ENCODE measurements at places on chromosomes 16 and 17.

DNA sequence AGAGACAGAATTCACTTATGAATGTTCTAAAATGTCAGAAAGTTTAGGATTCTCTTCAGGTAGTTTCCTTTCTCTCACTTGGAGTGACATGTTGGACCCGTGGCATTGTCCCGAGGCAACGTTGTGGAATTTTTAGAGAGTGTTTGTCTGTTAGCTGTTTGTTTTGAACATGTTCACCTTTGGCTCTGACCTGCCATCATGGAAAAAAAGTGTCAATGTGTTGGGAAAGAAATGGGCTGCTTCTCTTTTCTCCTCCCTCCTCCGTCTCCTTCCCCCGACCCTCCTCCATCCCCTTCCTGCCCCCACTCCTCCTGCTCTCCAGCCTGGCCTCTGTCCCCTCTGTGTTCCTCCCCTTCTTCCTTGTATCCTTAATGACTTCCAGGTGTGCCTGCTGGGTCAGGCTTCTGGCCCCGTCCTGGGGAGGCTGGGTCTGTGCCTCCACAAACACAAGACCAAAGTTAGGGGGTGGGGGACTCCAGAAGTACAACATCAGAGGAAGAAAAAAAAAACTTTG lies 463.1 kb downstream of the MAF start:
- no peak for DNase-seq

- no peak for DNase-seq
Measured at GRCh38 chr17:78433013-78433727, 54.7 kb downstream of the PGS1 start.

DNA sequence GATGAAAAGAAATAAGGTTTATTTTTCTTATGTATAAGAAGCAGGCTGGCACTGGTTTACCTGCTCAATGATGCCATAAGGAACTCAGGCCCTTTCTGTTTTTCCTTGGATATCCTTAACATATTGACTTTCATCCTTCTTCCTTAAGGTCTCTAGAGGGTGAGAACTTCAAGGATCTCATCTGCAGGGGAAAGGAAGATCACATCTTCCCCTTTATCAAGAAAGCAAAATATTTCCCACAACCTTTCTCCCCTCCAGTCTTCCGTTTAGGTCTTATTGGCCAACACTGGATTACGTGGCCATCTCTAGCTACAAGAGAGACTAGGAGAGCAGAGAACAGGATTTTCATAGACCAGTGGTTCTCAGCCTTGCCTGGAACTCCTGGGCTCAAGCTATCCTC lies 4.2 kb upstream of the TBX4 start:
- no peak for DNase-seq

GRCh38 chr16:86175816-86176215 lies 276.9 kb downstream of the IRF8 start:
- no peak for DNase-seq

DNA sequence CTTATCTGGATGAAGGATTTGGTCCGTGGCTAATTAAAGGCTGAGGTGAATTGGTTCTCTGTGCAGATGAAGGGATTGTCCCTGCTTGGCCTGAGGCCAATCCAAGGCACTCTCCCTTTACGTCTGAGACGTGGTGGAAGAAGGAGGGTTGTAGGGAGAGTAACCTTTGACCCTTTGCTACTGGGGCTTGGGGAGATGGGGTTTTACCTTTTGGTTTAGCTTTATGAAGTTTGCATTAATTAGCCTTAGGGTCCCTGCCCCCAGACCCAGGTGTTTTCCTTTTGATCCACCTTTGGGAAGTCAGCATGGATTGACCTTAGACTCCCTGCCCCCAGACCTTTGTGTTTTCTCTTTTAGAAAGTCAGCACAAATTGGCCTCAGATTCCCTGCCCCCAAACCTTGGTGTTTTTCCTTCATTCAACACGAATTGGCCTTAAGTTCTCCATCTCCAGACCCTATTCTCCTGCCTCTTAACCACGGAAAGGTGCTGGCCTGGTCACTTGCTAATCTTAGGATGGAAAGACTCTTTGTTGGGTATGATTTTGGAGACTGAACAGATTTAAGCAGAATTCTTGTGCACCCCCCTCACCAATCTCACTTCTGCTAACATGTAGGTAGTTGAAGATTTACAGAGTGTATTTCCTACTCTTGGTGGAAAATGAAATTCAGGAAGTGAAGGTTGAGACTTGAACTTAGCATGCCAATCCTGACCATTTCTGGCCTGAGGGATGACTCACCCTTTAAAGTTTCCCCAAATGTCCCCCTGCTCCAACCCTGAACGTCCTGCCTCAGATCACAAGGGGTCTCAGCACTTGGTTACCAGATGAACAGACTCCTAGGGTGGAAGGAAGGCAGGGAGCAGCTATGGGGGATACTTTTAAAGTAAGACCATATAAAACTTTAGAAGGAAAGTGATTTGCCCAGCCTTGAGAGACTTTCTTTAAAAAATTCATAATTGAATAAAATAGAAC lies 23.1 kb upstream of the MMD start:
- DNase-seq = no peak

GRCh38 chr17:55617441-55617840 lies 105.2 kb downstream of the TMEM100 start:
- DNase-seq = no peak

DNA sequence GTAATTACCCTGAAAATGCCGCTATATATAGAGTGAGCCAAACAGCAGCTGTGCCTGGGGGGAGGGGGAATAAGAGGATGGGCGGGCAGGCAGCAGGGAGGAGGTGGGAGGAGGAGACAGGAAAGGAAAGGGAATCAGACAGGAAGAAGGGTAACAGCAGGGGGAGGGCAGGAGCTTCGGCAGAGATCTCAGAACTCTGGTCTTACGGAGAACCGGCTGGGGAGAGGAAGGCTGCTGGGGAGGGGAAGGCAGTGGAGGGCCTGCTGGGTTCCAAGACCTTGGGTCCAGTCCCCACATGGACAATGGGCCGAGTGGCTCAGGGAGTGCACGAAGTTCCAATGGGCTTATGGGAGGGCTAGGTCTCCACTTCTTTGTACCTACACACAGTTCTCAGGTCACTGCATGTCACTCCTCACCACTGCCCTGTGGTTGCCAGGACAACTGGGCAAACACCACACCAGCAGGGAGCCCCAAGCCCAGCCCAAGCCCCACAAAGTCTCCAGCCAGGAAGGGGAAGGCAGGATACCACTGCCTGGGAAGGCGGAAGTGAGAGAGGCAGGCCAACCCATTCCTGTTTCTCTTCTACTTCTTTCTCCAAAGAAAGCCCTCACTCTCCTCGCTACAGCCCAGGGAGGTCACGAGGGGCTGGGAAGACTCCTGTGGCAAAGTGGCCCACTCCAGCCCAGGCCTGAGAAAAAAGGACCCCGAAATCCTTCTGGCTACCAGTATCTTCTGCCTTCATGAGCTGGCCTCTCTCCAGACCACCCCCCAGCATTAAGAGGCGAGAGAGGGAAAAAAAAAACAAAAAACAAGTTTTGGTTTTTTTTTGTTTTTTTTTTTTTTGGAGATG lies 25.3 kb downstream of the G6PC3 start:
- DNase-seq = peak; percentile 79

- no peak for DNase-seq
Measured at GRCh38 chr17:42016411-42016831, 818 bp downstream of the DNAJC7 start.

- peak; percentile 72 for DNase-seq
Measured at GRCh38 chr17:7204828-7205461, 14.7 kb downstream of the DLG4 start.

- DNase-seq = no peak
Measured at GRCh38 chr16:31833047-31833446, 40.6 kb upstream of the ZNF267 start.

- DNase-seq = peak; percentile 59
Measured at GRCh38 chr16:15811481-15812400, 45.1 kb downstream of the MYH11 start.

DNA sequence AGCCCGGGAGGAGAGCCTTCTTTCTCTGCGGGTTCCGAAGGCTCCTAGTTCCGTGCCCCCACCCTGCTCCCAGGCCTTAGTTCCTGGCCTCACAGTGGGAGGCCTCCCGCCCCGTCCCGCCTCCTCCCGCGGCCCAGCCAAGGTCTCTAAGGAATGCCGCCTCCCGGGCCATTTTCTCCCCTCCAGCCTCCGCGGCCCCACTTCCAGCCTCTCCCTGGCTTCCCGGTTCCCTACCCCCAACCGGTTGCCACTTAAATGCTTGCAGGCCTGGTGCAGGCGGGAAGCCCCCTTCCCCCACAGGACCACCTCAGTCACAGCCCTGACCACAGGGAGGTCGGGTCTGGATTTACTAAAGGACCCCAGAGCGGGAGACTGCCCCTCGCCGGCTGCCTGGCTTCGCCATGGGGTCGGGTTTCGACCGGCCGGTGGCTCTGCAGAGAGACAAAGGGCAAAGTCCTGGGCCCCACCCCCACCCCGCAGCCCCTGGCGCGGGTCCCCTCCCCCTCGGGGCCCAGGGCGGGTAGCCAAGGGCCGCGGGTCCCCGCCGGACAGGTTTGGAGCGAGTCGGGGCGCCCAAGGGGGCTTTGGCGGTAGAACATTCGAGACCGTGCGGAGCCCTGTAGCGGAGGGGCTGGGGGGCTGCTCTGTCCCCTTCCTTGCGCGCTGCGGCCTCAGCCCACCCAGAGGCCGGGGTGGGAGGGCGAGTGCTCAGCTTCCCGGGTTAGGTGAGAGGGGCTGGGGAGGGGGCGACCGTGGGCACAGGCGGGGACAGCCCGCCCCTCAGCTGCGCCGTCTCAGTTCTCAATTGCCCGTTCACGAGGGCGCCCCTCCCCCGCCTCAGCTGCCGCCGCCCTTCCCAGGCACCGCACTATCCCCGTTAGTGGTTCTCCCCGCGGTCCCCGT lies 16.4 kb downstream of the IGF2BP1 start:
- DNase-seq = no peak

GRCh38 chr17:81869221-81870130 lies 1.7 kb downstream of the ARHGDIA start:
- DNase-seq = no peak

DNA sequence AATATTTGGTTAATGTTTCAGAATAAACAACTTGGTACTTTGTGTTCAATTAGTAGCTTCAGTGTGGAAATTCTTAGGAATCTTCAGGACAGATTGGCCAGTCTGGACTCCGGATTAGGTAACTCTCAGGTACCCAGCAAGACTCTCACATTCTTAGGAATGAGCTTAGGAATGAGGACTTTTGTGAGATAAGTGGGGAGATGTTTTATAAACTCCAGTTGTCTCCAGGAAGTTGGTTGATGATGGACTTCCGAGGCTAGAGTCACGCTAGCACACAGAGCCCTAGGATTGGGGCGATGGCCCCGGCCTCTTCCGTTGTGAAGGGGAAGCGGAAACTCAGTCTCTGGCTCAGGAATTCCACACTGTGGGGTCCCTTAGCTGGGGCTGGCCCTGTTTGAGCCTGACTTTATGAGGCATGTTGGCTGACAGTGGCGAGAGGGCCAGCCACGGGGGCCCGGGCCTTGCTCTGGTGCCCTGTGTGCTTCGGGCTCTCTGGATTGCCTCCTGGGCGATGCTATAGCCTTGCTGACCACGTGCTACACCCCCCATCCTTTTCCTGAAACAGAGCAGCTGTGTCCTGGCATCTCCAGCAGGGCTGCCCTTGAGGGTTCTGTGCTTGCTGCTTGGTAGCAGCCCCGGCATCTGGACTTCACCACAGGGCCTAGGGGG lies 32.4 kb downstream of the RAB11FIP3 start:
- no peak for DNase-seq

DNA sequence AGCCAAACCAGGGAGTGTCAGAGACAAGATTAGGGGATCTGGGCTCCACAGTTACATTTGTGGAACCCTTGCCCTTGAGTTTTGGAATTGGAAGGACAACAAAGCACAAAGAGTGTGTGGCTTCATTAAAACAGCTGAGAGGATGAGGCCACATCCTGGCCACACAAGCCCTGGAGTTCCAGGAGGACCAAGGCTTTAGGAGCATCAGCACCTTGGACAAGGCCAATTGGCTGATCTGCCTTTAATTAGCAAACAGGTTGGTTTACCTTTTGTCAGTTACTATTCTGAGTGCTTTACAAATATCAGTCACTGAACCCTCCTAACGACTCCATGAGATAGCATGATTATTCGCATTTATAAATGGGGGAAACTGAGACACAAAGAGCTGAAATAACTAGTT lies 54.7 kb downstream of the SLC6A2 start:
- DNase-seq = no peak

DNA sequence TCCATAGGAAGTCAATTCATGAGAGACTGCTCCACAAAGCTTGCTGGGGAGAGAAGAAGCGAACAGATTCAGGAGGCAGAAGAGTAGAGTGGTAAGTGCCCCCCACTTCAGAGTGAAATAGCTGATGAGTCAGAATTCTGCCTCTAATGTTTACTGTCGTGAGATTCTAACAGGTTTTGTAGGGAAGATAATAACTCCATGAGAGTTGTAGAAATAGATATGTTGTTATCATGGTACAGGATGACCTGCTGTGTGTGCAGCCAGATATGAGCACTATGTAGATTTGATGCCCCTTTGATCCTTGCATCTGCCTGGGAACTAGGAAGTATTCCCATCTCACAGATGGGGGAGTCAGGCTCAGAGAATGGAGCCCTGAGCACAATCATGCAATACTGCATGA lies 502.4 kb upstream of the CDH11 start:
- no peak for DNase-seq

DNA sequence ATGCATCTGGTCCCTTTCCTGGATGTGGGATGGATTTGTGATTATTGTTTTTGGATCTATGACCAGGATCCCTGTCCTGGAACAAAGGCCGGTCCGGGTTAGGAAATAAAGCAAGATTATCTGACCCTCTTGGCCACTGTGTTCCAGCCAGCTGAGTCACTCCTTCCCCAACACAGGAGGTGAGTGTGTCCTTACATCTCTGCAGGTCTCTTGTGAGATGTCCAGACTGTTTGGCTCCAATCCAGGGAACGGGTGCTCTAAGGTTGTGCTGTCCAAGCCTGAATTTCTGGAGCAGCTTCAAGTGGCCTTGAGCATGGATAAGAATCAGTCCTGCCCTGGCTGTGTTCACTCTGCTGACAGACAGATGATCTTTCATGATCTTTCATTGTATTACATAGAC lies 136.5 kb upstream of the CCL2 start:
- DNase-seq = no peak

DNA sequence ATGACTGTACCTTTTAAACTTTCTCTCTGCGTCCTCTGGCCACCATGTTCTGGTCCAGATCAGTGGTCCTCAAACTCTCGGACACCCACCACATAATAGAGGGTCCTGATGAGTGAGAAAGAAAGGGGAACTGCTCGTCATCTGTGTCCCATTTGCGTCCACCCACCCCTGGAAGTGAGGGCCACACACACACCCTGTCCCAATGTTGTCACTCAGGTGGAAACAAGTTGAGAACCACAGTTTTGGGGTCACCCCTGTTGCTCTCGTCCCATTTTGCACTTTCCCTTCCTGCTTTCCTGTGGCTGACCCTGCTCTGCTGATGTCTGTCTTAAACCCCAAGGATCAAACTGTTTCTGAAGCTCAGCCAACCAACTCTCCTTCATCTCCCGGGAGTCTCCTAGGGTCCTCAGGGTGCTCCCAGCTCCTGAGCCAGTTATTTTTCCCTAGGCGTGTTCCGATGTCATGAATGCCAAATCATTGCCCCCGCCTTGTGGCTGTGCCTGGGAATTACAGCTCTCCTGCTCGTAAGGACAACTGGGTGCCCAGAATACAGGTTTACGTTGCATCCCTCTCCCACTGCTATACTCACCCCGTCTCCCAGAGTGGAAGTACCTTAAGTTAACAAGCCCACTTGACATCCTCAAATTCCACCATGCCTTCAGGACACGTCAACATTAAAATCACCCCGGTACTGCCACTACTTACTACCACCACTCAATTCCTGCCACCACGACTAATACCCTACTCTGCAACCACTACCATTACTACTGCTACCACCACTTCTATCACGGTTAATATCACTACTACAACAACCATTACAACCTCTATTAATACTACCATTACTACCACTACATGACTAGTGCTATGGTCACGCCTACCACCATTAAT lies 26.0 kb upstream of the HNF1B start:
- DNase-seq = peak; percentile 52

Data from COLO829 (cell line).